Activated T-cell treated with anti-CD3 and anti-CD28 coated beads for 4 hours (primary cell): ENCODE measurements at places on chromosomes 4 and X.

DNA sequence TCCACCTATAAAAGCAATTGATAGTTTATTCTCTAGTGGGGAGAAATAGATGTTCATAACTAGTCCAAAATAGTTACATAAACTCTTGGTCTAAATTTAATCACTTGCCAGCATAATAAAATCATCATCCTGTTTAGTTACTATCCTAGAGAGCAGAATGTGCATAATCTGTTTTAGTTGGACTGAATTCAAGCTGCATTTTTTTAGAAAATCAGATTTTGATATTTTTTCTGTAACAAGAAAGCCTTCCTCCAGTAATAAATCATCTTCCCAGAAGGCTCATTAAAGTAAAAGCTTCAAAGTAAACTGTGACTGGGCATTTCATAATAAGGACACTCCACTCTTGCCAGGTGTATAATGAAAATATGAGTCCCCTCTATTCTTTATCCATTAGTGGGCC is 453.1 kb downstream of the TRAM1L1 start:
- no peak for DNase-seq

- no peak for DNase-seq
These were observed 19.7 kb downstream of the CENPI start for GRCh38 chrX:101117701-101118100.

GRCh38 chrX:15619053-15619755 is 18.4 kb upstream of the ACE2 start:
- DNase-seq: no peak

- DNase-seq: no peak
These were observed 422.6 kb upstream of the DIPK2B start for GRCh38 chrX:45623266-45623665.

GRCh38 chrX:41596596-41596995 is 92.2 kb upstream of the GPR34 start:
- no peak for DNase-seq

- no peak for DNase-seq
These were observed 46.9 kb downstream of the CHST7 start for GRCh38 chrX:46620505-46620904.

- no peak for DNase-seq
These were observed 22.2 kb downstream of the BOD1L1 start for GRCh38 chr4:13605330-13605729.

- no peak for DNase-seq
These were observed 30.8 kb downstream of the ZNF827 start for GRCh38 chr4:145907812-145908211.

DNA sequence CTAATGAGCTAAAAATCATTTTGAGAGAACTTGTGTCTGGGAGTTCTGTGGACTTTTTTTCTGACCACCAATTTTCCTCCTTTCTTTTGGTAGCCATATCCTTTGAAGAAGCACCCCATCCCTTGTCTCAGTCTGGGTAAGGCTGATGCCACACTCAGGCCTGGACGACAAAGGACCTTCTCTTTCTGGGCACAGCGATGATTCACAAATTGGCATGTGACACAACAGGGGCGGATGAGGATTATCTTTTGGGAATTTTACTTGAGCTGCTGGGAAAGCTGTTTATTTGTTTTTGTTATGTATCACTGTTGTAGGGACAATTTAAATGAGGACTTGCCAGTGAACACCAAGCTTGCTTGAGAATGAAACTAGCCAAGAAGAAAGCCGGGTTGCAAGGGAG is 233.4 kb upstream of the HAND2 start:
- no peak for DNase-seq

- no peak for DNase-seq
These were observed 454.2 kb downstream of the BCOR start for GRCh38 chrX:39643550-39643949.

DNA sequence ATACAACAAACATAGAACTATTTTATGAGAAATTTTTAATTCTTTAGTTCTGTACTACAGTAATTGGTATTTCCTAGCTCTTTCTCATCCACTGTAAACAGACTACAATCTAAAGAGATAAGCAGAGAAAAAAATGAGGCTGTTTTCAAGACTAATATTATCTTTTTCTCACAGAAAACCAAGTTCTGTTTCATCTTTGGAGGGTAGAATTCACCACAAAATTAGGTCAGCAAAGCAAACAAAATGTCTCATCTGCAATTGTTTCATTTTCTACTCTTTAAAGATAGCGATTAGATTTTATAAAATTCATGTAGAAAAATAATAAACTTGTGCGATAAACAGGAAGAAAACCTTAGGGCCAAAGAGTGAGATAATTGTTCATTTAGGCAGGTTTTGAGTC is 10.8 kb downstream of the APOO start:
- DNase-seq: no peak

DNA sequence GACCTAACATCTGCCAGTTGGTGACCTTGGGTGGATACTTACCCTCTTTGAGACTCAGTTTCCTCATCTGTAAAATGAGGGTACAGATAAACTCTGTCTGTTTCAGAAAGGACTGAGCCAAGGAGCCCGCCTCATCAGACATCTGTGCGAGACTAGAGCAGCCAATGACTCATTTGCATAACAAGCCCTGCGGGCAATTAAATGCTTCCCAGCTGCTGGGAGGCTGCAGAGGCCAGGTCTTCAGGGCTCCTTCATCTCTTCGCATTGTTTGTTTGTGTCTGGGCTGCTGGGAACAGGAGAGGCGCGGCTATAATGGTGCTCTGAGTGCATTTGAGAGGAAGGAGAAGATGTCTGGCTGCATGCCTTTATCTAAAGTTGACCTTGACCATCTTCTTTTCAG is 85.0 kb downstream of the ADRA2C start:
- no peak for DNase-seq

DNA sequence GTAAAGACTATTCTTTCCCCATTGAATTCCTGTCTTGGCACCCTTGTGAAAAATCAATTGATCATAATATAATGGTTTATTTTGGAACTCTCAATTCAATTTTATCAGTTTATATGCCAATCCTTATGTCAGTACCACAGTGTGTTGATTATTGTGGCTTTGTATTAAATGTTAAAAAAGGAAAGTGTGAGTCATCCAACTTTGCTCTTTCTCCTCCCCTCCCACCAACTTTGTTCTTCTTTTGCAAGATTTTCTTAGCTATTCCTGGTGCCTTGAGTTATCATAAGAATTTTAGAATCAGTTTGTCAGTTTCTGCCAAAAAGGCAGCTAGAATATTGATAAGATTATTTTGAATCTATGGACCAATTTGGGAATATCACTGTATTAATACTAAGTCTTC is 11.2 kb upstream of the RNF175 start:
- DNase-seq: no peak

GRCh38 chr4:54066718-54067129 is 2.3 kb upstream of the CHIC2 start:
- DNase-seq: no peak

GRCh38 chr4:145375416-145375815 is 106.2 kb upstream of the SMAD1 start:
- DNase-seq: no peak

DNA sequence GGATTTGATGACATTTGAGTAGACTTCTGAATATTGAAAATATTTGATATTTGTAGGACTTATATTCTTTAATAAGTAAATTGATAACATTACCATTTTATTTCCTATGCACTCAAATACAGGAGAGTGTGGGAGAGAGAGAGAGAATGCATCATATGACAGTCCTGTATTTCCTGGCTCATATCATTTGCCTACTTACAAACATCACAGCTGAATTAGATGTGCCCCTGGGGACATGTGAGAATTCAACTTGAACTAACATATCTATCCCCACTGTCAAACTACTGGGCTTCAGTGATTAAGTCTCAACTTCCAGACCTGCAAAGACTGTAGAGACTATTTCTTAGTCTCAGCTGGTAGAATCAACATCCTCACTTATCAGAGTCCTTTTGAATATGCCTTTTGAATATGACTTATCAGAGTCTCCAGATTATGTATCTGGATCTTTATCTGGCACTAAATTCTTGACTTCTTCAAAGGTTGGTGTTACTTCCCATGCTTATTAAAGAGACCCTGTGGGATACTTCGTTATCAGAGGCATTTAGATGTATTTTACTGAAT is 75.5 kb downstream of the PABPC4L start:
- DNase-seq: no peak

DNA sequence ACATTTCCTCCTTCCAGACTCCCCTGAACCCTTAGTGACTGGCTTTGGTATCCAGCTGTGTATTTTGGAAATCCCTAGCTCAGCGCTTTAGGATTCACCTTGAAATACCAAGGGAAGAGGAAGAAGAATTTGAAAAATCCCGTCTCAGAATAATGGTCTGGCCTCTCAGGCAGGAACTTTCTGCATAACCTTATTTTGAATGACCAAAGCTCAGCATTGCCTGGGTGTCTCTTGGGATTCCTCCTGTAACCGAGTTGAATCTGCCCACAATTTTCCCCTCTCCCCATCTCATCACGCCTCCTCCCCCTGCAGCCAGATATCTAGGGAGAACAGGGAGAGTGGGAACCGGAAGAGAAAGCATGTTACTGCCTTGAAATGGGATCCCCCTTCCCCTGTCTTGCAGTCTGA is 116.2 kb downstream of the SMIM20 start:
- DNase-seq: no peak

DNA sequence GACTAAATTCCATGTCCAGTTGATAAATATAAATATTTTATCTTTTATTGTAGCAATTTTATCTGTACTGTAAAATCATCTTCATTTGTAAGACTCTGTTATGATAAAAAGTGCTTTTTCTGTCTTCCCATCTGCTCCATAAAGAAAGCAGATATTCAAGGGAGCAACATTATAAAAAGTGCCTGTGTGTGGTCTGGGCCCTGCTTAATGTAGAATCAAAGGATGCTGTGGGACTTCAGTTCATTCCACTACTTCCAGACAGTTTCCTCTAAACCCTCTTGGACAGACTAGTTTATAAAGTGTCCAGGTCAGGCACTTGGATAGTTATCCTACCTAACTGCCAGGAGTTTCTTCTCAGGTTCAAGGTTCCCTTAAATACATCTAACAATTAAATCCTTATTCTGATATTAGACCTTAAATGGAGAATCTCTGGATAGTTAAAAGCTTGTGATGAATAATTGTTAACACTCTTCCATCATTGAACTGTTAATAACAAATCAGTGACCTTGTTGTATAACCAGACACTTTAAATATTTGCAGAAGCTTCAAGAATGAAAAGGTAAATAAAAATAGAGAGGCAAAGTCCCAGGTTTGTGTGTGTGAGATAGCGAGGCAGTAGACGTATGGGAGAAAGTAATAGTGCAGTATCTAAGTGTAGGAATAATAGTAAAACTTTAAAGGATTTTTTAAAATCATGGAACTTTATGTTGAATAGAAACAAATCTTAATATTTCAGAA is 237.5 kb upstream of the CTSO start:
- DNase-seq: no peak

DNA sequence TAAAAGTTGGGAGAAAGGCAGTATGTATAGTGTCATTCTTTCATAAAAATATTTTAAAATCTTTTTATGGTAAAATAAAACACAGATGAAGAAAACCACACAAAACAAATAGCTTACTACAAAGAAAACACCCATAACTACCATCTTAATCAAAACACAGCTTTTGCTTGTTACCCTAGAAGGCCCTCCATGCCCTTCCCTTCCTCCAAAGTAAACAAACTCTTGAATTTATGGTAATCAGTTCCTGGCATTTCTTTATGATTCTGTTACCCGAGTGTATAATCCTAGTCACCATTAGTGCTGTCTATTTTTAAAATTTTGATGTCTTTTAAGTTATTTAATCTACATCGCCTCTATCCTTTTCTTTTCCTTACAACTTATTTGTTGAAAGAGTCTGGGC is 170.9 kb downstream of the APBB2 start:
- DNase-seq: no peak

GRCh38 chr4:159698336-159698735 is 595.5 kb downstream of the RAPGEF2 start:
- no peak for DNase-seq

- DNase-seq: no peak
These were observed 44.7 kb downstream of the ANXA3 start for GRCh38 chr4:78596111-78596742.

- no peak for DNase-seq
These were observed 232.1 kb downstream of the CPE start for GRCh38 chr4:165610679-165611437.

DNA sequence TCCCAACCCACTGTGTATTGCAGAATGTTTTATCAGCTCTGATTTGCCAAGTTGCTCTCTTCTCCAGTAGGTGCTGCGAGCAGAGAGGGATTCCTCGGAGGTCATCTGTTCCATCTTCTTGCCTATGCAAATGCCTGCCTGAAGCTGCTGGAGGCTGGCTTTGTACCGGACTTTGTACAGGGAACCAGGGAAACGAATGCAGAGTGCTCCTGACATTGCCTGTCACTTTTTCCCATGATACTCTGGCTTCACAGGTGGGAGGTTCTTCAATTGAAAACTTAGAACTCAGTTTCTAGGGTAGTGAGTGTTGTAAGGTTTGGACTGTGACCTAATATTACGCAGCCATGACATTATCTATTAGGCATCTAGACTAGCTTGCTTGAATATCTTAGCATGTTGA is 24.9 kb downstream of the AR start:
- DNase-seq: no peak

GRCh38 chr4:186500721-186501304 is 54.6 kb downstream of the MTNR1A start:
- no peak for DNase-seq
